ENCODE measurements at places on chromosomes 13 and 19. TPM values are rescaled to one million over a fixed set of nuclear protein-coding genes. Genes with fewer than 3 reads are reported as not detected.

- no peak for DNase-seq
These were observed 21.3 kb upstream of the SLC7A9 start for GRCh38 chr19:32890841-32891240.

DNA sequence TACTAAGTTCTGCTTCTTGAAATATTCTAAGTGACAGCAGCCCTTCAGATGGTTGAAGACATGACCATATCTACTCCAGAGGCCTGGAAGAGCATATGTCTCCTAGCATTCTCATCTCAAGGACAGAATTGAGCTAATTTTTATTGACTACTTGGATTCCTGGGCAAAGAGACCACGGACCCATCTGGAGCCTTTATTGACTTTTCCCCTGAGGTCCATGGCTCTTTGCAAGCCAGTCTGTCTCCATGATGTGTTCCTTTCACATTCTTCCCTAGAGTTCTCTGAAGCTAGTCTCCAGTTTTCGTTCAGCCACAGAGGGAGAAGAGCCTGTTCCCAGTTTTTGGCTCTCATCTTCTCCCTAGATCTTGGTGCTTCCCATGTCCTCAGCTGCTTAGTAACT lies 202.7 kb downstream of the PCCA start:
- no peak for DNase-seq

TMEM205 gene
- total RNA-seq: 64.7 TPM

NXNL1 gene
- total RNA-seq: not detected

GAPDHS gene
- not detected for total RNA-seq

All from activated T-cell treated with anti-CD3 and anti-CD28 coated beads, Interleukin-2, amount 50 U/mL, for 72 hours (primary cell).